ENCODE measurements at places on chromosomes 13 and 19.

DNA sequence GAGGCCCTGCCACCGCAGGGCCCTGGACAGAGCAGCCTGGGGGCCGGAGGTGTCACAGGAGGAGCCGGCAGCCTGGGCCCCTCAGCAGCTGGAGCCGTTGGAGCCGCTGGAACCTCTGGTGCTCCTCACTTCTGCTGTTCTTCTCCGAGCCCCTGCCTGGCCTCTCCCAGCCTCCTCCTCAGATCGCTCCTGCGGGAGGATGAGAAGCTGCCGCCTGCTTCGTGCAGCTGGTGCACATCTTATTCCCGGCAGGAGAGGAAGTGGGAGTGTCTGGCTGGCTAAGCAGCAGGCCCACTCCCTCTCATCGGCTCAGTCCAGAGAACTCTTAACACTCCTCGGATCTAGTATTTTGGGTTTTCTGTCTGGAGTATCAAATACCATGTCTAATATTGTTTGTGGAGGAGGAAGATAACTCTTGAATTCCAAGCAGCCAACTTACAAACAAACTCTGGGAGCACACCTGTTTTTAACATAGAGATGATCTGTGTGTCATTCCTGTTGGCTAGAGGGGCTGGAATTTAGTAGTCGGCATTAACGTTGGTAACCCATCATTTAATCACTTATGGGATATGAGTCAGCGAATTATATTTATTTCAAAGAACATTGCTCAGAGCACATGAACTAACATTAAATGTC, 37.1 kb upstream of the RNF113B start:
- H3K27me3 ChIP-seq = peaks cover 2% of the 10 kb centered on the region
- no peak overlapping the region for H3K4me3 ChIP-seq
- no peak overlapping the region for H3K27ac ChIP-seq

DNA sequence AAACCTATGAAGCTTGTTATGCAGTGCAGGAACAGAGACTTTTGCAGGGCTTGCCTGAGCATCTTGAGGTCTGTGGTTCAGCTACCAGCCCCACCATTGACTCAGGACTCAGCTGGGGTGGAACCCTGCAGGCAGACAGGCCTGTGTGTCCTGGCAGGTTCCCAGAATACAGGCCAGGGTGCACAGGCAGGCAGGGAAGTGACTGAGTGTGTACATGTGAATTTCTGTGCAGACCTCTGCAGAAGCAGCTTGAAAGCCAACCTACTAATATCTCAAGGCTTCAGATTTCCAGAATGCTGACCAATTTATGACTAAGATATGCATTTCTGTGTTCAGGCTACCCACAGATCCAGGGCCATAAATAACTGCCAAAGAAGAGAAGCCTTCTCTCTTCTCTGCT, 254.4 kb downstream of the DLEU7 start:
- H3K36me3 ChIP-seq = no peaks in the 10 kb centered on the region
- H3K27me3 ChIP-seq = no peaks in the 10 kb centered on the region
- no peak overlapping the region for H3K4me3 ChIP-seq

- H3K4me1 ChIP-seq = no peaks in the 10 kb centered on the region
- no peak for DNase-seq
- H3K27ac ChIP-seq = no peak overlapping the region
Measured at GRCh38 chr13:104385404-104385803, 1319.2 kb upstream of the SLC10A2 start.

- H3K27ac ChIP-seq = no peak overlapping the region
- DNase-seq = no peak
- H3K27me3 ChIP-seq = peaks cover 16% of the 10 kb centered on the region
- no peaks in the 10 kb centered on the region for H3K36me3 ChIP-seq
- H3K4me3 ChIP-seq = no peak overlapping the region
Measured at GRCh38 chr13:94154367-94154766, 325.1 kb downstream of the DCT start.

GRCh38 chr13:73228546-73228945, 169.7 kb downstream of the KLF5 start:
- no peaks in the 10 kb centered on the region for H3K36me3 ChIP-seq
- no peak overlapping the region for H3K4me3 ChIP-seq
- peaks cover 46% of the 10 kb centered on the region for H3K4me1 ChIP-seq
- peaks cover 3% of the 10 kb centered on the region for H3K27me3 ChIP-seq

GRCh38 chr19:54316746-54317107, 3.8 kb upstream of the LILRA5 start:
- no peaks in the 10 kb centered on the region for H3K4me1 ChIP-seq
- no peak overlapping the region for H3K4me3 ChIP-seq
- no peak for DNase-seq
- no peaks in the 10 kb centered on the region for H3K36me3 ChIP-seq

DNA sequence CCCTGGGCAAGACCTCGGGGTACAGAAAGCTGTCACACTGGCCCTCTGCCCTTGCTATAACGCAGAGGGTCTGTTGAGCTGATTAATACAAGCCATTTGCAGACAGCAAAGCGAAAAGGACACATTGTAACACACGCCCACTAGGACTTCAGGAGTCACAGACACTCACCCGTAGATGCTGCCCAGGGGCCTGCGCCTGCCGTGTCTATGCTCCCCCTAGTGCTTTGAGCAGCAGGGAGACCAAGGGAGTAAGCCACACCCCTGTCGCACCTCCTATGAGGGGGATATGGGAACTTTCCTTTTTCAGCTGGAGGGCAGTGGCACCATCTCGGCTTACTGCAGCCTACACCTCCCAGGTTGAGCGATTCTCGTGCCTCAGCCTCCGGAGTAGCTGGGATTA, 1930.2 kb downstream of the OLFM4 start:
- H3K4me3 ChIP-seq = no peak overlapping the region
- DNase-seq = no peak
- H3K27me3 ChIP-seq = no peaks in the 10 kb centered on the region
- H3K36me3 ChIP-seq = no peaks in the 10 kb centered on the region
- H3K27ac ChIP-seq = no peak overlapping the region
- no peaks in the 10 kb centered on the region for H3K4me1 ChIP-seq

- H3K27me3 ChIP-seq = peaks cover 26% of the 10 kb centered on the region
- H3K36me3 ChIP-seq = no peaks in the 10 kb centered on the region
- H3K4me1 ChIP-seq = no peaks in the 10 kb centered on the region
- DNase-seq = no peak
- no peak overlapping the region for H3K4me3 ChIP-seq
Measured at GRCh38 chr19:33914599-33914998, 117.9 kb downstream of the KCTD15 start.

GRCh38 chr13:113145496-113145895, 13.0 kb upstream of the PROZ start:
- H3K4me3 ChIP-seq = no peak overlapping the region
- no peaks in the 10 kb centered on the region for H3K27me3 ChIP-seq
- no peaks in the 10 kb centered on the region for H3K36me3 ChIP-seq
- H3K4me1 ChIP-seq = peaks cover 11% of the 10 kb centered on the region
- DNase-seq = peak; percentile 82

- peaks cover 15% of the 10 kb centered on the region for H3K27me3 ChIP-seq
- H3K36me3 ChIP-seq = no peaks in the 10 kb centered on the region
- no peak overlapping the region for H3K27ac ChIP-seq
- no peak overlapping the region for H3K4me3 ChIP-seq
- no peak for DNase-seq
Measured at GRCh38 chr13:102460806-102461205, 59.0 kb upstream of the FGF14 start.

DNA sequence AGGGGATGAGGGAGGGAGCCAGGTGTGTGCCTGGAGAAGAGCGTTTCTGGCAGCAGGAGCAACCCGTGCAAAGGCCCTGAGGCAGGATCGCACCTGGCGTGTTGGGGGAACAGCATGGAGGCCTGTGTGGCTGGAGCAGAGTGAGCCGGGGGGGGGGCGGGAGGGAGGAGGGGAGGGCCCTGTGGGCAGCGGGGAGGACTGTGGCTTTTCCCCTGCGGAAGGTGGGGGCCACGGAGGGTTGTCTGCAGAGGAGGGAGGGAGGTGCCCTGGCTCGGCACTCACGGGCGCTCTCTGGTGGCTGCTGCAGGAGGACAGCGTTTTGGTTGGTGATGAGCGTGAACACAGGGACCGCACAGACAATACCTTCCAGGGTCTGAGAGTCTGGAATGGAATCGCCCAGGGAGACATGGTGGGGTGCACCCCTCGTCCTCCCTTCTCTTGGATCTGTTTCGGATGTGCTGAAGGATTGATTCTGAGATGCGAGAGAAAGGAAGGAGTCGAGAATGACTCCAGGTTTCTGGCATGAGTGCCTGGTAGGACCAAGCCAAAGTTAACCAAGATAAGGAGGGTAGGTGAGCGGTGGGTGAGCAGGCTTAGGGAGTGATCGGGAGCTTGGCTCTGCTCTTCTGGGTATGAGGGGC, 6.5 kb downstream of the RAB11B start:
- H3K36me3 ChIP-seq = peaks cover 7% of the 10 kb centered on the region
- no peak overlapping the region for H3K4me3 ChIP-seq
- H3K27me3 ChIP-seq = no peaks in the 10 kb centered on the region
- peaks cover 30% of the 10 kb centered on the region for H3K4me1 ChIP-seq

- no peak overlapping the region for H3K27ac ChIP-seq
- H3K4me3 ChIP-seq = no peak overlapping the region
- H3K36me3 ChIP-seq = no peaks in the 10 kb centered on the region
- no peaks in the 10 kb centered on the region for H3K4me1 ChIP-seq
Measured at GRCh38 chr13:24802074-24802473, 38.1 kb downstream of the RNF17 start.

GRCh38 chr19:50486823-50487515, 10.3 kb upstream of the GARIN5A start:
- peaks cover 22% of the 10 kb centered on the region for H3K36me3 ChIP-seq
- H3K4me3 ChIP-seq = no peak overlapping the region
- peak; percentile 87 for DNase-seq
- H3K27me3 ChIP-seq = no peaks in the 10 kb centered on the region
- H3K4me1 ChIP-seq = peaks cover 25% of the 10 kb centered on the region

Data from activated CD4-positive, alpha-beta T cell treated with anti-CD3 and anti-CD28 coated beads for 36 hours (primary cell).